Testis (tissue), 5 donors: ENCODE measurements at places on chromosomes 6 and 20. TPM values are rescaled to one million over a fixed set of nuclear protein-coding genes. Genes with fewer than 3 reads are reported as not detected.

Gene ZNF343
- 11.0 TPM for polyA plus RNA-seq

DNA sequence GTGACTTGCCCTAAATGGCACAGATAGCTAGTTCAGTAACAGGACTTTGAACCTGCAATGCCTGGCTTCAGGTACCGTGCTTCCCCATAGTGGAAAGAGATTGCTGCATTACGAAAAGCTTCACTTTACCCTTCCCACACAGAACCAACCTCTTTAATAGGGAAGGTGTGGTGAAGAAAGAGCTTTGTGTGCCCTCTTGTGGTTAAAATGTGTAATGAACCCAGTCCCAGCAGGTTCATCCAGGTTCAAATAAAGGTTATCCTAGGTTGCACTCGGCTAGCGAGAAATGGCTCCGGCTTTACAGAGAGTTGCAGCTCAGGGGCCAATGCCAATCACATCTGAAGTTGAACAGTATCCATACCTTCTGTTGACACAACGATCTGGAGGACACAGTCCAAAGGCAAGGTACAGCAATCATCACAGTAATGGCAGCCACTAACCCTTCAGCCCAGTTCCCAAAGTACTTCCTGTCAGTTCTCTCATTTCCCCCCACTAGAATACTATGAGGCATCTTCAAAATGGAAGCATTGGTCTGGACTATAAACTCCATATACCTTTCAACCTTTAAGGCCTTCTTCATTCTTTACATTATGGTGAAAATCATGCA, 3.0 kb downstream of the DEFB115 start:
- no peaks in the 10 kb centered on the region for H3K36me3 ChIP-seq
- H3K4me1 ChIP-seq, result no peaks in the 10 kb centered on the region
- peak; percentile 16 for DNase-seq
- no peak overlapping the region for H3K4me3 ChIP-seq

Gene HLA-B
- 943 TPM for polyA plus RNA-seq

GRCh38 chr6:36109092-36109491, 21.2 kb upstream of the MAPK13 start:
- H3K27me3 ChIP-seq, result no peaks in the 10 kb centered on the region
- H3K27ac ChIP-seq, result no peak overlapping the region
- no peak overlapping the region for H3K4me3 ChIP-seq
- DNase-seq, result no peak

GRCh38 chr6:143126574-143126941, 65.9 kb downstream of the AIG1 start:
- H3K4me1 ChIP-seq, result no peaks in the 10 kb centered on the region
- H3K27ac ChIP-seq, result no peak overlapping the region
- no peak overlapping the region for H3K4me3 ChIP-seq

Gene CALHM5
- 1.5 TPM for polyA plus RNA-seq

DNA sequence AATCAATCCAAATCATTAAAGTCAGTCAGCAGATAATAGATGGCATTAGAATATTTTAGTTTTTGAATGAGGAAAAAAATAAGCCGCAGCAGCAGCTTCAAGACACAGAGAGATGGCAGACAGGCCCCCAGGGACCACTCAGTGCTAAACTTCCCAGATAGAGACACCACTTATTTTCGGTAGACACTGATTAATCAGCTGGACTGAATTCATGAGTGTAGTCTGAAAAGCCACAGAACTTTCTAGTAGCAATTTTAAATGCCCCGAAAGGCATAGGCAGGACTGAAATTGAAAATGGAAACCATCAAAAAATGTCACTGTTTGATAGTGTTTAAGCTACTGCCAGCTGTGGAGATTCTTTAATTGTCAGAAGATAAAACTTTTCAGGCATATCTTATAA, 3.1 kb upstream of the CLDN20 start:
- no peaks in the 10 kb centered on the region for H3K4me1 ChIP-seq
- no peak overlapping the region for H3K4me3 ChIP-seq
- no peaks in the 10 kb centered on the region for H3K27me3 ChIP-seq
- no peak for DNase-seq
- no peaks in the 10 kb centered on the region for H3K36me3 ChIP-seq

DNA sequence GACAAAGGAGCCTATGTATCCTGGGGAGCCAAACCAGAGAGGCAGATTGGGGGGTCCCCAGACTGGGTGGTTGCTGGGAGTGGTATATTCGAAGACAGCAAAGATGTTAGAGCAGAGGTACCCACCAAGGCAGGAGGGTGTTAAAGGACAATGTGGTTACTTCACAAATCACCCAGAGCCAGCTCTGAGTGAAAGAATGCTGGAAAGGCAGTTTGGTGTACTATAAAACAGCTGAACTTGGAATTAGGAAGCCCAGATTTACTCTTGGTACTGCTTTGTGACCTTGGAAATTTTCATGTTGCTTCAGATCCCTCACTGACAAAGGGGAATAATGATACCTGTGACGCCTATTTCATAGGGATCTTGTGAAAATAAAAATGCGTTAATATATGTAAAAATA, 121.6 kb downstream of the CD164 start:
- H3K4me3 ChIP-seq, result no peak overlapping the region
- no peaks in the 10 kb centered on the region for H3K27me3 ChIP-seq
- no peak overlapping the region for H3K27ac ChIP-seq
- no peaks in the 10 kb centered on the region for H3K36me3 ChIP-seq
- peaks cover 10% of the 10 kb centered on the region for H3K4me1 ChIP-seq
- no peak for DNase-seq

DNA sequence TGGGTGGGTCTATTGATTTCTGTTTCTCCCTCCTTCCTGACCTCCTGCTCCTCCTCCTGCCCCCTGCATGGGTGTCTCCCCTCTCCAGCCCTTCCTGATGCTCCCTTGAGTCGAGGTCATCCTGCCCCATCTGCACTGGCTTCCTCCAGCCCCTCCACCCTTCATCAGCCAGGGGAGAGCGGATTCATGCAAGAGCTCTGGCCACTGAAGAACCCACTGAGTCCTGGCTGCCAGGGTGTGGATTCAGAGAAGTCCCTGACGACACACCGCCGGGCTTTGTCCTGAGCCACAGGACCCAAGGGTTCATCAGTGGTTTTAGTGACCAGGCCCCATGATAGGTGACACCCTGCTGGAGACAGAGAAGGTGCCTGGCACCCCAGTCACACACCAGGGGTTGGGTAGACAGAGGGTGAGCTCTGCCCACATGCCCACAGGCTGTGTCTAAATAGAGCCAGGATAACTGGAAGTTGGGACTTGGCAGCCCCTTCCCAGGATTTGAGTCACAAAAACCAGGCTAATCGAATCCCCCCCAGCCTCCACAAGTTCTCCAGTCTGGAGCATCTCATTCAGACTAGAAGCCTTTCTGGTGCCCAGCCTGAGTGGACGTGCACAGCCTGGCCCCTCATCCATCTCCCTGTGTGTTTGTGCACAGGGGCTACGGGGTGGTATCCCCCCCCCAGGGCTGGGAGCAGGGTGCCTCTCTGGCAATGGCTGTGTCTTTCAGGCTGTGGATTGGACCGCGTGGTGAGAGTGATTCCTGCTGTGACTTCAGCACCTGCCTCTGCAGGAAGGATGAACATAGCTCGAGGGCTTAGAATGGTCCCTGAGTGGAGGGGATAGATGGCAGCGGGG, 1.2 kb downstream of the GFRA4 start:
- H3K4me3 ChIP-seq, result no peak overlapping the region
- H3K4me1 ChIP-seq, result no peaks in the 10 kb centered on the region
- no peaks in the 10 kb centered on the region for H3K36me3 ChIP-seq
- H3K27me3 ChIP-seq, result no peaks in the 10 kb centered on the region
- no peak overlapping the region for H3K27ac ChIP-seq

- no peaks in the 10 kb centered on the region for H3K4me1 ChIP-seq
- H3K4me3 ChIP-seq, result no peak overlapping the region
- no peak overlapping the region for H3K27ac ChIP-seq
- H3K36me3 ChIP-seq, result no peaks in the 10 kb centered on the region
Measured at GRCh38 chr6:52964318-52964717, 30.8 kb downstream of the GSTA4 start.

DNA sequence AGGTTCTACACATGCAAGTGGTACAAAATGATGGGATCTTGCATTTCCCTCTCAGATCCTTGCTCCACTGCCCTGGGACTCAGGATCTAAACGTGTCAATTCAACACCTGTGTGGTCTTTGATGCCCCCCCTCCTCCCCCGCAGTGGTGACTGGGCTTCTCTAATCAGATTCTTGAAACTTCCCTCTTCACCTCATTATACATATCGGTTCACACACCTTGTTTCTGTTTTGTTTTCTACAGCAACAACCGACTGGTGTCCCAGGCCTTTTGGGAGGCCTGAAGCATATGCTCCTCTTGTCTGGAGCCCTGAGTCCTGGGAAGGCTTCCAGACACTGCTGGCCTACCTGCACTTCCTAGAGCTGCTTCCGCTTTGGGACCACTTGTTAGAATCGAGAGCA, 20.0 kb downstream of the SAMD3 start:
- DNase-seq, result no peak
- no peak overlapping the region for H3K4me3 ChIP-seq
- no peaks in the 10 kb centered on the region for H3K4me1 ChIP-seq

GRCh38 chr6:150325066-150325772, 43.6 kb upstream of the IYD start:
- H3K27me3 ChIP-seq, result no peaks in the 10 kb centered on the region
- no peak overlapping the region for H3K4me3 ChIP-seq
- no peak overlapping the region for H3K27ac ChIP-seq
- no peak for DNase-seq
- no peaks in the 10 kb centered on the region for H3K36me3 ChIP-seq
- H3K4me1 ChIP-seq, result peaks cover 23% of the 10 kb centered on the region

DNA sequence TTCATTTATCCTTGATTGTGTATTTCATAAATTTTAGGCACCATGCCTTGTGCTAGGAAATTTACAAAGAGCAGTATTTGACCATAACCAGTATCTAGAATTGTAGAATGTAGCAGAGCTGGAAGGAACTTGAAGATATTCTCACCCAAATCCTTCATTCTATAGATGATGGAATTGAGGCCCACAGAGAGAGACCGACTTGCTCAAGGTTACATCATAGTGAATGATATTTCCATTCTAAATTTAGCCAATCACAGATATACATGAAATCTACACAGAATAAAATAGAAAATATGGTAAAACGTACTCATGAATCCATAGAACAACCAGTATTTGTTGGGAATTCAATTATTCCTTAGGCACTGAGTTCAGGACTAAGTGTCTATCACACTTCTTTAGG, 10.9 kb upstream of the SGK1 start:
- H3K27ac ChIP-seq, result no peak overlapping the region
- no peak overlapping the region for H3K4me3 ChIP-seq
- DNase-seq, result no peak
- no peaks in the 10 kb centered on the region for H3K4me1 ChIP-seq

- no peak for DNase-seq
- H3K4me3 ChIP-seq, result no peak overlapping the region
- H3K36me3 ChIP-seq, result no peaks in the 10 kb centered on the region
- H3K4me1 ChIP-seq, result no peaks in the 10 kb centered on the region
Measured at GRCh38 chr6:20722455-20722854, 188.2 kb downstream of the CDKAL1 start.

DNA sequence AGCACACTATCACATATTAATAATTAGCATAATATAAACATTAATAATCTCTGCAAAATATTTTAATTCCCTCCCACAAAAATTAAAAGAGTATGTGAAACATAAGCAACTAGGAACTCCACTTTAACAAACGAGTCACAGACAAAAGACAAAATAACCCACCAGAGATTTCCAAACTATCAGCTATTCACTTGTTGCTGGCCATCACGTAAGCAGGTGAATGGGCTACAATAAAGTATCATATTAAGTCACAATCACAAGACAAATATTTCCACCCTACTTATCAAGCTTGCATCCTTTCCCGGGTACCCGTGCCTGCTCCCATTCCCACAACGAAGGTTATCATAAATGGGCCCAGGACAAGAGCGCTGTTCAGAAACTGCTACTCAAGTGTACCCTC, 2.5 kb downstream of the HDAC2 start:
- no peaks in the 10 kb centered on the region for H3K27me3 ChIP-seq
- no peak overlapping the region for H3K4me3 ChIP-seq
- no peak overlapping the region for H3K27ac ChIP-seq
- peaks cover 16% of the 10 kb centered on the region for H3K4me1 ChIP-seq
- DNase-seq, result no peak

DNA sequence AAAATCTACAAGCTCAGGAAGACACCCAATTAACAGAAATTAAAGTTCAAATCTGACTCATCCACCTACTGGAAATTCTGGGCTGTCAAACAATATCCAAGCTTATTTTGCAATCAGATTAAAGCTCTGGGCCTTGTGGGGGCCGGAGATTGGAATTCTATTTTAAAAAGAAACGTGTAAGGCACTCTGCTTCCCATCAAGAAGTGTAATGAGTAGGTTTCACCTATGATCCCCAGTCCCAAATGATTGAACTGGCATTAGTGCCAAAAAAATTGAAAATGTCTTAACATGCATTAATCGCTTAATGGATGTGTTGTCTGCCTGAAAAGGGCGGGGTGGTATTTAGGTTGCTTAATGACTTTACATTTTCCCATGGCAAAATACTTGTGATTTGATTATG, 542.4 kb upstream of the BTBD3 start:
- H3K27ac ChIP-seq, result no peak overlapping the region
- no peak for DNase-seq
- no peaks in the 10 kb centered on the region for H3K4me1 ChIP-seq
- no peaks in the 10 kb centered on the region for H3K27me3 ChIP-seq
- no peak overlapping the region for H3K4me3 ChIP-seq

GRCh38 chr6:159494586-159494972, 198.5 kb downstream of the SOD2 start:
- no peak for DNase-seq
- H3K4me1 ChIP-seq, result no peaks in the 10 kb centered on the region
- H3K27ac ChIP-seq, result no peak overlapping the region

GRCh38 chr6:149904661-149905370, 6.9 kb upstream of the RAET1E start:
- no peaks in the 10 kb centered on the region for H3K27me3 ChIP-seq
- H3K27ac ChIP-seq, result no peak overlapping the region
- H3K4me1 ChIP-seq, result no peaks in the 10 kb centered on the region
- no peak for DNase-seq
- no peak overlapping the region for H3K4me3 ChIP-seq
- no peaks in the 10 kb centered on the region for H3K36me3 ChIP-seq

Gene GNAS-AS1
- polyA plus RNA-seq, result 1.1 TPM

DNA sequence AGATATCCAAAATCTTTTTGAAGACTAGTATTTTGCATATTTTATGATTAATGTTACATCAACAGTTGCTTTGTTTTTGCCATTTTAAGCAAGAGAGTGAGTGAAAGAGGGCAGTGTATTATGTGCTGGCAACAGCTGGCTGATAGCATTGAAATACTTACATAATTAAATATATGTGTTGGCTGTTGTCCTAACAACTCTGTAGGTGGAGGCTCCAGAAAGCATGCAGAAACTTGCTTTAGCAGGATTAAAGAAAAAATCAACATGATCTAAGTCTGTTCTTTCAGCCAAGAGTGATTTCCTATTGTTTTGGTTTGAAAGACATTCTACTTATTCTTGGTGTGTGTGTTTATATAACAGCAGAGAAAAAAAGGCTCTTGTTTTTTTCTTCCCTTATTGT, 127.5 kb downstream of the CDKAL1 start:
- no peaks in the 10 kb centered on the region for H3K4me1 ChIP-seq
- no peaks in the 10 kb centered on the region for H3K36me3 ChIP-seq
- no peak for DNase-seq
- no peak overlapping the region for H3K27ac ChIP-seq
- no peak overlapping the region for H3K4me3 ChIP-seq

GRCh38 chr6:134722200-134722870, 227.6 kb downstream of the ALDH8A1 start:
- H3K27me3 ChIP-seq, result no peaks in the 10 kb centered on the region
- H3K4me1 ChIP-seq, result peaks cover 44% of the 10 kb centered on the region
- H3K27ac ChIP-seq, result peak overlapping the region; percentile 54
- H3K36me3 ChIP-seq, result no peaks in the 10 kb centered on the region

GRCh38 chr20:52824494-52825216, 147.5 kb upstream of the TSHZ2 start:
- H3K27ac ChIP-seq, result no peak overlapping the region
- H3K27me3 ChIP-seq, result no peaks in the 10 kb centered on the region
- no peaks in the 10 kb centered on the region for H3K36me3 ChIP-seq
- H3K4me3 ChIP-seq, result no peak overlapping the region
- no peak for DNase-seq

Gene FOXO3
- 27.5 TPM for polyA plus RNA-seq
